Inflammatory macrophage (primary cell): ENCODE measurements at places on chromosomes 1 and 21.

GRCh38 chr1:56547473-56547872, 31.9 kb downstream of the PLPP3 start:
- DNase-seq, result no peak

DNA sequence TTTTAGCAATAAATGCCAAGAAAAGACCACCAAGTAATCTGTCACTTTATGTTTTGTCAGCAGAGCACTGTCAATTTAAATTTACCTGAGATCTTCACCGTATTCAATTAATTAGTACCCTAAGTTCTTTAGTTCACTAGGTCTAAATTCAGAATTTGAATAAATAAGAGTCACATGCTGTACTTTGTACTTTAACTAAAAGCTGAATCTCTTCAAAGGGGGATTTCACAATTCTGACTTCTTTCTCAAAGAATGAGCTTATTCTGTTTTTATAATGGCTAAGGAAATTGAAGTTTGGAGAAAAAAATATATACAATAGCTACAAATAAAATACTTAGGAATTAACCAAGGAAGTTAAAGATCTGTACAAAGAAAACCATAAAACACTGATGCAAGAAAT, 2.1 kb upstream of the GNG5 start:
- no peak for DNase-seq

- peak; percentile 2 for DNase-seq
Observed at GRCh38 chr1:190759807-190760206, 282.1 kb upstream of the BRINP3 start.

- DNase-seq, result peak; percentile 12
Observed at GRCh38 chr1:203086992-203087763, 1.4 kb upstream of the MYOG start.

DNA sequence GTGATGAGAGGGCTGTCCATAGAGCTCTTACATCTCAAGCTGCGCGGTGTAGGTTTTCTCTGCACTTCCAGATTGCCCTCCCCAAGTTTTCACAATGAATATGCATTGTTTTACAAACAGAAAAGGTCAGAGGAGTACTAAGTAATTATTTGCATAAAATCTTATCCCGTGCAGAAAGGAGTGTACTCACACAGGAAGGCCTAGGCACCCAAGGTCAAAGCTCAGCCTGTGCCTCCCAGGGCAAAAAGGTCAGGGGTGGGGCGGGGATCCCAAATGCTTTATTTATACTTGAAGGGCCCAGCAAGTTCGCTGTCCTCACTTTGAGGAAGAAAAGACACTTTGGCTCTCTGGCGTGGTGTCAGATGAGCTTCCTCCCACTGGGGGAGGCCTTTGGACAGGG, 10.3 kb upstream of the KCNE1 start:
- DNase-seq, result peak; percentile 45

GRCh38 chr1:201715801-201716741, 112.9 kb upstream of the IPO9 start:
- DNase-seq, result peak; percentile 94

DNA sequence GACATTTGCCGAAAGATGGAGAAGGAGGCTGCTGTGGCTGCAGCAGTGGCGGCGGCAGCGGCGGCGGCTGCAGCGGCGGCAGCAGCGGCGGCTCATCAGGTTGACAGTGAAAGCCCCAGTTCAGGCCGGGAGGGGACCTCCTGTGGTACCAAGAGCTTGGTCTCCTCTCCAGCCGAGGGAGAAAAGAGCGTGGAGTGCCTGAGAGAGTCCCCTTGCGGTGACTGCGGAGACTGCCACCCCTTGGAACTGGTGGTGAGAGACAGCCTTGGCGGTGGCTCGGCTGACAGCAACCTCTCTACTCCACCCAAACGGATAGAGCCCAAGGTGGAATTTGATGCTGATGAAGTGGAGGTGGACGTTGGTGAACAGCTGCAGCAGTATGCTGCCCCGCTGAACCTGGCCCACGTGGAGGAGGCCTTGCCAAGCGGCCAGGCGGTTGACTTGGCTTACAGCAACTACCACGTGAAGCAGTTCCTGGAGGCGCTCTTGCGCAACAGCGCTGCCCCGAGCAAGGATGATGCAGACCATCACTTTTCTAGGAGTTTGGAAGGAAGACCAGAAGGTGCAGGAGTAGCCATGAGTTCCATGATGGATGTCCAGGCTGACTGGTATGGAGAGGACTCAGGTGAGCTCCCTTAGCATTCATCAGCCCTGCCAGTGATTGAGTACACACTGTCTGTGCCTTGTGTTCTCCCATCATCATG, 6.3 kb downstream of the ZBTB8B start:
- DNase-seq, result no peak

GRCh38 chr1:198575798-198576641, 35.5 kb upstream of the ATP6V1G3 start:
- peak; percentile 74 for DNase-seq

GRCh38 chr1:196910215-196910614, 22.4 kb downstream of the CFHR4 start:
- DNase-seq, result no peak

DNA sequence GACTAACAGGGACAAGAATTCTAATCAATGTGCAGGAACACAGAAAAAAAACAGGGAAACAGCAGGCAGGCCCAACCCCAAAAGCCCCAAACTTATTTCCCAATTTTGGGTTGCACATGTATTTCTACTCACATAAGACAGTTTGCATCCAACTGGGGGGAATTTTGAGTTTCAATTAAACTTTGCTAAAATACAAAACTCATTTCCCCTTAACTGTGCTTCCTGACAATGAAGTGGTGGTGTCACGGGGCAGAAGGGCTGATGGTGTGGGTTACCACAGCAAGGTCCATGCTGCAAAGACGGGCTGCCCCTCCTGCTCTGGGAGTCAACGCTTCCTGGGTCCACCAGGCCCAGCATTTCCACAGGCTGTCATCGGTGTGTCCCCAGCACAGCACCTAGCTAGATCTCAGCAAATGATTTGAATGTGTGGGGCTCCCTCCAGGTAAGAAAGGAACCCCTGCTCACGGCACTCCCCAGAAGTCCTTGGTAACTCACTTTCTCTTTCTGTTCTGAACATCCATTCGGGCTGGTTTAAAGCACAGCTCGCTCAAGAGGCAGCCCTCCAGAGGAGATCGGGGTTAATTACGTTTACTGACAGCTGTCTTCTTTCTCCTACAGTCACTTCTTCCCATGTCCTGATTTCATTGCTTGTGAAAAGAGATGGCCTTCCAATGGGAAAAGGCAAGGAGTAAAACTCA, 27.4 kb downstream of the HIVEP3 start:
- DNase-seq, result peak; percentile 45

GRCh38 chr1:247741756-247742155, 3.3 kb downstream of the OR14K1 start:
- no peak for DNase-seq

GRCh38 chr1:234724516-234725176, 114.7 kb upstream of the IRF2BP2 start:
- DNase-seq, result no peak

DNA sequence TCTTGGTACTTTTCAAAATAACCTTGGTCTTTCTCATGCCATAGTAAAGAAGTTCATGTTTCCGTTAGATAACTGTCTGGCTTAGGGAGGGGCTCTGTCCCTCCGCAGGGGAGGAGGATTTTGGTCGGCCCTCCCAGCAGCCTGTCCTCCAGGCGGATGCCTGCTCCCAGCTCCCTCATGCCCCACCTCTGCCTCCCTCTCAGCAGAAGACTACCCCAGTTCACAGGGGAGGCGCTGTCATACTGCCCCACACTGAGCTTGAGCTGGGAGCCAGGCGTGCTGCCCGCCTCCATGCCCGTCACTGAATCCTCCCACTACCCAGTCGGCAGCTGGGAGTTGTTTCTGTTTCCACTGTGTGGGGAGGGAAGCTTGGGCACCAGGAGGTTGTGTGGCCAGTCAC, 127.3 kb downstream of the CAMTA1 start:
- no peak for DNase-seq

- DNase-seq, result no peak
Observed at GRCh38 chr1:26774462-26774861, 13.3 kb upstream of the PIGV start.

DNA sequence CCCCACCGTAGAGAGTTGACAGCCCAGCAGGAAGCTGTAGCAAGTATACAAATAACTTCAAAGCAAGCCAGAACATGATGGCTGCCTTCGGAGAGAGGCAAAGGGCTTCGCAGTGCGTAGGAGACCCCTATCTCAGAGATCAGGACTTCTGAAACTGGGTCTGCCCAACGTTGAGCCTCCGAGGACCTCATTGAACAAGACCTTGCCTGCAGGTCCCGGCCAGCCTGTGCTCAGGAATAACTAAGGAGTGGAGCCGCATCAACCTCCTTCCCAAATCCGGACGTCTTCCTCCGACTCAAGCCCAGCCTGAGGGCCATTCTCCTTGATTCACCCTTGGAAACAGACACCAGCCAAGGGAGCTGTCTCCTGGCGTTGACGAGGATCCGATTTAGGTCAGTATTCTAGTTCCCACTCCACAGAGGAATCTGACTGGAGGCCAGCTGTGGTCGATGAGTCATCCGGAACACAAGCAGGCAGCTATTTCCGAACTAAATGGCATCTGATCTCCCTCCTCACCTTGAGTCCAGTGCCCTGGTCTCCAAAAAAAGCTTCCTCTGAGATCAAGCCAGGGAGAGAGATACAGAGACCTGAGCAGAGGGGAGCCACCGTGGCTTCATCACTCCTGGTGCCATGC, 166.5 kb upstream of the COA6 start:
- no peak for DNase-seq

- DNase-seq, result no peak
Observed at GRCh38 chr1:53091841-53092645, 30.0 kb downstream of the PODN start.

DNA sequence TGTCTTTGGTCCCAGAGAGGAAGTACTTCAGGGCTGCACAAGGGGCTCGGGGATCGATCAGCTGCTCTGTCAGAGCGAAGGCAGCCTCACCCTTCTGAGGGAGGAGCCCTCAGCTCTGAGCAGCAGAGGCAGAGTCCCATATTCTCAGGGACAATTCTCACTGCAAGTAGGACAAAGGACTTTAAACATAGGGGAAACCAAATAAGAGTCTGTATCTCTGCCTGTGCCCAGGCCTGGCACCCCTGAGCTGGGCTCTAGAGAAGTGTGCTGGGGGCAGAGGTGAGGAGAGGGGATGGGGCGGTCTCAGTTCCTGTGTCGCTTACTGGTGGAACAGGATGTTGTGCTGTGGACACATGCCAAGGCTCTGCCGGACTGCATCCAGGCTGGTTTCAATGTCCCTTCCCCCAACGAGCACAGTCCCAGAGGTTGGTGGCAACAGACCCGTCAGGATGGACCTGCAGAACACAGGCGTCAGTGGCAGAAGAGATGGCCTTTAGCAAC, 76.6 kb downstream of the ABCA4 start:
- DNase-seq, result peak; percentile 24

- DNase-seq, result no peak
Observed at GRCh38 chr1:44713321-44713781, 17.6 kb downstream of the RNU5D-1 start.

GRCh38 chr21:25831300-25831960, 96.7 kb downstream of the GABPA start:
- no peak for DNase-seq

- no peak for DNase-seq
Observed at GRCh38 chr1:232357416-232357815, 272.5 kb downstream of the SIPA1L2 start.

- DNase-seq, result peak; percentile 54
Observed at GRCh38 chr1:38834221-38834782, 25.3 kb downstream of the RRAGC start.

- DNase-seq, result no peak
Observed at GRCh38 chr1:233085566-233085965, 135.2 kb downstream of the NTPCR start.

GRCh38 chr21:25402134-25402961, 204.9 kb downstream of the MRPL39 start:
- no peak for DNase-seq

- no peak for DNase-seq
Observed at GRCh38 chr1:183002797-183003196, 20.4 kb upstream of the LAMC1 start.
